ENCODE measurements at places on chromosomes 6 and 20. TPM values are rescaled to one million over a fixed set of nuclear protein-coding genes. Genes with fewer than 3 reads are reported as not detected.

GRCh38 chr6:54057058-54057457, 54.2 kb upstream of the MLIP start:
- no peak for DNase-seq

- no peak for DNase-seq
These were observed 25.9 kb downstream of the POM121L2 start for GRCh38 chr6:27286141-27286540.

The CAGE1 gene
- 0.09 TPM for total RNA-seq

- no peak for DNase-seq
These were observed 356.1 kb downstream of the CBLN4 start for GRCh38 chr20:55649254-55649653.

GRCh38 chr20:36243726-36244125, 7.4 kb downstream of the AAR2 start:
- no peak for DNase-seq

Data from mesothelial cell of epicardium (in vitro differentiated cells).